ENCODE measurements at places on chromosomes 6 and 20. TPM values are rescaled to one million over a fixed set of nuclear protein-coding genes. Genes with fewer than 3 reads are reported as not detected.

TRIM10 gene
- total RNA-seq, result not detected

PLCB4 gene
- total RNA-seq, result 29.1 TPM

OPN5 gene
- 0.17 TPM for total RNA-seq

TCF21 gene
- 3.3 TPM for total RNA-seq

SLC22A3 gene
- 1.3 TPM for total RNA-seq

DEFB132 gene
- total RNA-seq, result not detected

MRPL2 gene
- 116 TPM for total RNA-seq

MUCL3 gene
- total RNA-seq, result not detected

AGER gene
- 3.0 TPM for total RNA-seq

PHACTR2 gene
- total RNA-seq, result 88.1 TPM

LRRC1 gene
- total RNA-seq, result 2.0 TPM

FAM83B gene
- total RNA-seq, result 3.3 TPM

SLC22A16 gene
- not detected for total RNA-seq

CDH4 gene
- total RNA-seq, result not detected

All from left ventricle myocardium superior (tissue), 1 donor.